ENCODE measurements at places on chromosomes 2 and 18.
A peak's percentile ranks its signal among the peaks of the same experiment; 100 is the strongest.

GRCh38 chr18:59871711-59872362 lies 28.0 kb upstream of the PMAIP1 start:
- DNase-seq, result no peak

GRCh38 chr2:205613970-205614559 lies 68.2 kb upstream of the NRP2 start:
- no peak for DNase-seq

DNA sequence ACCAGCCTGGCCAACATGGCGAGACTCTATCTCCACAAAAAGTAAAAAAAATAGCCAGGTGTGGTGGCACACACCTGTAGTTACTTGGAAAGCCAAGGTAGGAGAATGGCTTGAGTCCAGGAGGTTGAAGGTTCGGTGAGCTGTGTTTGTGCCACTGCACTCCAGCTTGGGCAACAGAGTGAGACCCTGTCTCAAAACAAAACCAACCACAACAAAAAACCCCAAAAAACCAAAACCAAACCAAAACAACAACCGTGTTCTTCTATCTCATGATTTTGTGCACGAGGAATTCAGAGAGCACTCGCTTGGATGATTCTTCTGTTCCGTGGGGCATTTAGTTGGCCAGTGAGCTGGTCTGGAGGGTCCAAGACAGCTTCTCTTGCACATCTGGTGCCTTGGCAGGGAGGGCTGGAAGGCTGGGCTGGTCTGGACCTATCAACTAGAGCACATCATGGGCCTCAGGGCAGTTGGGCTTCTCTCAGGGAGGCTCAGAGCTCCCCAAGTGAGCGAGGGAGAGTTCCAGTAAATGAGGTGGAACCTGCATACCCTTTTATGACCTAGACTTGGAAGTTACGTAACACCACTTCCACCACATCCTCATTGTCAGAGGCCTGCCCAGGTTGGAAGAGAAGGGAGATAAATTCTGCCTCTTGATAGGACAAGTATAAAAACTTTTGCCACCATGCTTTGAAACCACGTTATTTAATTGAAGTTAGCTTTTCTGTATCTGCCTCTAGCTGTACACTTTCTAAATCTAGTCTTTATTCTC lies 25.2 kb downstream of the SIX2 start:
- no peak for DNase-seq

DNA sequence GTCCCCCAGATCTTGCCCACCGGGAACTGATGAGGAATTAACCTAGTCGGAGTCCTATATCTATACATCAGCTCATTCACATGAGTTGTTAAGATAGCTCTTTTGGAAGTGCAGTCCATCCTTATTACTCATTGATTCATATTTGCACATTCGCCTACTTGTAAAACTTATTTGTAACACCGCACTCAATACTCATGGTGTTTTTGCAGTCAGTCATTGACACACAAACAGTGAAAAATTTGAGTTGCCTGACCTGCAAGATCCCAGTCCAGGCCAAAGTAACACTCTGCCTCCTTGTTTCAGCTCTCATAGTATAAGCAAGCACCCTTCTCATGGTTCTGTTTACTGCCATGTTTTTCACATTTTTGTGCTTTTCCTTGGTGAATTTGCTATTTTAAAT lies 180.6 kb downstream of the CTIF start:
- no peak for DNase-seq

- no peak for DNase-seq
Measured at GRCh38 chr2:32404691-32405090, 47.9 kb downstream of the BIRC6 start.

GRCh38 chr2:101905746-101906336 lies 85.9 kb upstream of the IL1R2 start:
- no peak for DNase-seq

GRCh38 chr18:74019864-74020263 lies 127.8 kb downstream of the FBXO15 start:
- DNase-seq, result no peak

- no peak for DNase-seq
Measured at GRCh38 chr2:159792599-159792998, 5.4 kb downstream of the CD302 start.

- DNase-seq, result no peak
Measured at GRCh38 chr2:72708236-72708635, 117.6 kb downstream of the EXOC6B start.

DNA sequence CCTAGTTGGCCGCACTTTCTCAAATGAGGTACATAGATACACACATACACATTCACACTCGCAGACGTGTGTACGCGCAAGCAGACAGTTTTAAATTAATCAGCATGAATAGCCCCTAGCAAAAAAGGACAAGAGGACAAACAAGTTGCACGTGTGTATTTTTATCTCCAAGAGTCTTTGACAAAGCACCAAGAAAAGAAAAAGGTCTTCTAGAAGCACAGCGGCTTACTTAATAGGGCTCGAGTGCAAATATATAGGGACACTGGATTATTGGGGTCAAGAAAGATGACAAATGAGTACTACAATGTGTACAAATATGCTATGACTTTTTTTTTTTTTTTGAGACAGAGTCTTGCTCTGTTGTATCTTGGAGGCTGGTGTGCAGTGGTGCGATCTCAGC lies 1.7 kb upstream of the BCL2 start:
- no peak for DNase-seq

DNA sequence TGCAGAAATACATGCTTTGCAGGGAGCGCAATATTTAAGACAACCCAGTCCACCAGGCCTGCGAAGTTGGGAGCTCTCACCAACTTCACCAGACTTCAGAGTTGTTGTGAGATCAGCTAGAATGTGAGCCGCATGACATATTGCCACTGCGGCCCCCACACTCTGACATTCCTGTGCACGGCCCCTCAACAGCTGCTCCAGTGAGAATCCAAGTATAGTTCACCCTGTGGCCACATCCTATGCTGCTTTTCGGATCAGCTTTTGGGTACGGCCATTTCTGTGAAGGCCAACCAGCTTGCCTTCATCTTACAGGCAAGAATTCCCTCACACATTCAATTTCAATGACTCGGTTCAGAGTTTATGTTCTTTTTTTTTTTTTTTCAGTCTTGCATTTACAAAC lies 177.8 kb downstream of the SOX11 start:
- no peak for DNase-seq

DNA sequence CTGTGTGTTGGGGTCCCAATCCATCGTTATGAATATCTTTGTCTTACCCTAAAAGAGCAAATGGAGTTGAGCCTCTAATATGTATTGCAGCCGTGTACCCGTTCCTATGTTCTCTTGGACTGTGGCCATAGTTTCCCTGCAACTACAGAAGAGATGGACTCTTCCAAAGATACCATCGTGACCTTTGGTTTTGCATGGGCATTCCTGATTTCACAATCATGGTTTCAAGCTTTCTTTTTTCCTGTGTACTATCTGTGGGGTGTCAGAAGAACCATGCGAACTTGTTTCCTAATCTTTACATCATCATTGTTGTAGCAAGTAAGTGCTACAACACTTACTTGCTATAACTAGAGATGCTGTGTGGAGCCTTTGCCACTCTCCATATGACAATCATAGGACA lies 1295.7 kb downstream of the DPP10 start:
- DNase-seq, result no peak

DNA sequence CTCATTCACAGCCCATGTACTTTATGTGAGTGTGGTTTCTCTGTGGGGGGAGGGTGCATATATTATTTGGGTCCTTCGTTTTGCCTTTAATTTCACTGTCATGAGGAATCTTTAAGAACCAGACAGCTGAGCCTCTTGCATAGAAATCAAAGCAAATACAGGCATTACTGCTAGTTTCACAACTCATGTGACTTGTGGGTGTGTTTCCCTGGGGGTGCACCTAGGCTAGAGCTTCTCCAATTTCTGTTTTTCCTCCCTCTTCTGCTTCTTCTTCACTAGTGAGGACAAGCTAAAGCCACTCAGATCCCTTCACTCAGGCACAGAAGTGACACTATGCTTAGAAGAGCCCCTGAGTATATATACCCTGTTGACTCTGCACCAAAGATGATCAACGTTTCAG lies 131.4 kb downstream of the ACOXL start:
- DNase-seq, result no peak

DNA sequence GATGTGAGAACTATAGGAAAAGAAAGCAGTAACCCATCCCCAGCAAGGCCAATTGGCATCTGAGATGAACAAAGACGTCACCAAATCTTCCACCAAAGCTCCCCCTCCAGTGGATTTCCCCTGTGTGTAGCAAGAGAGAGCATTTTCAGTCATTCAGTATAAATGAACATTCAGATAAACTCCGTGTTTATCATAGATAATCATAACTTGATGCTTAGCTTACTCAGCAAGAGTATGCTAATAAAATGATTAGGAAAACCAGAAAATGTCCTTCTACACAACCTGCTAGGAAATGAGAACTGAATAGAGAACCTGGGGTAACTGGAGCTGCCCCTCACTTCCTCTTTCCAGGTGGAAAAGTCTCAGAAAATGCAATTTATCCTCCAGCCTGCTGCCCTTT lies 198.0 kb upstream of the CCDC150 start:
- DNase-seq, result no peak

DNA sequence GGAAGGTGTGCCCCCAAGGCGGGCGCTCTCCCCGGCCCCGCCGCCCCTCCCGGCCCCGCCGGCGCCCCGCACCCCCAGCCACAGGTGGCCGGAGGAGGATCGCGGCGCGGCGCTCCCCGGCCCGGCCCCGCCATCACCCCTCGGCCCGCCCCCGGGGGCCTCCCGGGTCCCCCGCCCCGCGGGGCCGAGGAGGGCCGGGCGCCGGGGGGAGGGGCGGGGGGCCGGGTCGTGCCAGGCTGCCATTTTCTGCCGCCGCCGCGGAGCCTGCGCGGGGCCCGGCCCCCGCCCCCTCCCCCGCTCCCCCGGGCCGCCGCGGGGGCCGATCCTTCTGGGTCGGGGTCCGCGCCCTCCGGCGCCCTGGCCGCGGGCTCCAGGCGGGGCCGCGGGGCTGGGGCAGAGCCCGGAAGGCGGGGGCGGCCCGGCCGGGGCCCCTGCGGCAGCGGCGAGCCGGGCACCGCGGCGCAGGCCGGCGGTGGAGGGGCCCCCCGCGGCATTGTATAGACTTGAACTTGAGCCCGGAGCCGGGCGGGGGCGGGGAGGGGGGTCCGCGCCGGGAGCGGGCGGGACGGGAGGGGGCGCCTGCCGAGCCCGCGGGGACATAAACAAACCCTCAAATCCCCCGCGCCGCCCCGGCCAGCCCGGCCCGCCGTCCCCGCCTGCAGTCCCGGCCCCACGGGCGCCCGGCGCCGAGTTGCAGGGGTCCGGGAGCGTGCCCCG lies 556 bp downstream of the DNMT3A start:
- DNase-seq, result no peak

DNA sequence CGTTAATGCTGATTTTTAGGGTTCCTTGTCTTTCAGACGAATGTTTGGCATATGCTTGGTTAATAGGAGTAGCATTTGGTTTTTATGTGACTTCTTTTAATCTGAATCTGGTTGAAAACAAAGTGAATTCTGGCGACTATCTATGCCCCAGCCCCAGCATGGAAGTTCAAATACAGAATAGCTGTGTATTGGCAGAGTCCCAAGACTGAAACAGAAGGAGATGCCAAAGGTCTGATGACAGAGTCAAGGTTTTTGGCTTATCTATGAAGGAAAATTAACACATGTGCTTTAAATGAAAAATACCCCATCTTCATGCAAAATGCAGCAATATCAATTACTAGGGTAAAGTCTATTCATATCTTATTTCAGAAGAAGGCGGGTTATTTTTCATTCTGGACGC lies 734.8 kb upstream of the NXPH2 start:
- DNase-seq, result no peak

DNA sequence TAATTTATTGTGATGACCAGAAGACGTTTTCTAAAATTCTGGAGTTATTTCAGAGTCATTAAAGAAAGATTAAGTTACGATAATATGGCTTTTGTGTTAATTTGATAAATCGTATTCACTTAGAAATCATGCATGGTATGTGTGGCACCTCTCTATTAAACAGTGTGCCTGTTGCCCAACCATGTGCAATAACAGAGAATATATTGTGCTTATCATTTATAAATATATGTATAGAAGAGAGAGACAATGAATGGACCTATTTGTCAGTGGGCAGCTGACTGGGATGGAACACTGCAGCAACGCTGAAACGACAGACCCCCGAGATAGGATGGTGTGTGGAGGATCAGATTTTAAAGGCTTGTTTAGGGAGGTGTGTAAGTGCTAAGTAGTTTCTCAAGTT lies 172.9 kb downstream of the FMNL2 start:
- DNase-seq, result no peak

- DNase-seq, result no peak
Measured at GRCh38 chr2:161230959-161231358, 70.7 kb downstream of the TANK start.

DNA sequence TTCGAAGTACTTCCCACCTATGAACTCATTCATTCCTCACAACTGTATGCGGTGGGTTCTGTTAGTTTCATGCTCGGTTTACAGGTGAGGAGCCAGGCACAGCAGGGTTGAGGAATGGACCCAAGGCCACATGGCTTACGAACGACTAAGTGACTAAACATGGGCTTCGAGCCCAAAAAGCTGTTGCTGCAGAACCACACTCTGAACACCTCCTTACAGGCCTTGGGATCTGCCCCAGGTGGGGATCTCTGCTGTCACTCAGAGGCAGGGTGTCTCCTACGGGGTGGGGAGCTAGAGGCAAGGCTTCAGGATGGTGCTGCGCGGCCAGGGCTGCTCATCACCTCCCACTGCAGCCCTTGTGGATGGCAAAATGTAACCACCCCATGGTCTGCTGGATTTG lies 80.9 kb downstream of the TSHZ1 start:
- no peak for DNase-seq

GRCh38 chr18:69838620-69839411 lies 108.9 kb downstream of the CD226 start:
- DNase-seq, result no peak

GRCh38 chr2:232261776-232262175 lies 116.8 kb upstream of the ALPP start:
- DNase-seq, result no peak

- DNase-seq, result peak; percentile 67
Measured at GRCh38 chr2:202870431-202871299, 901 bp downstream of the ICA1L start.

DNA sequence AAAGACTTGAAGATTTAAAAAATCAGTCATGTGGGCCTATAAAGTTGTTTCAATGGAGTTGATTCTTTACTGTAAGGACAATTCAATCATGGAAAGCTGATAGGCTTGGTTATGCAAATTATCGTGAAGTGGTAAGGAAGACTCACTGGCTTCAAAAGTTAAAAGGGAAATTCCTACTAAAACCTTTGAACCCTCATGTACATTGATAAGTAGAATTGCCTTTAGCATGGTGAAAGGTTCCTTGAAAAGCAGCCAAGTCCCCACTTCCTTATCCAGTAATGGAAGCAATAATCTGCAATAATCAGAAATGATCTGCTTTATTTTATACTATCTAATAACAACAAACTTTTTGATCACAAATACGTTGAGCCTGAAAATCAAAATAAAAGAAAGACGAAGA lies 14.4 kb upstream of the CCL20 start:
- DNase-seq, result no peak

DNA sequence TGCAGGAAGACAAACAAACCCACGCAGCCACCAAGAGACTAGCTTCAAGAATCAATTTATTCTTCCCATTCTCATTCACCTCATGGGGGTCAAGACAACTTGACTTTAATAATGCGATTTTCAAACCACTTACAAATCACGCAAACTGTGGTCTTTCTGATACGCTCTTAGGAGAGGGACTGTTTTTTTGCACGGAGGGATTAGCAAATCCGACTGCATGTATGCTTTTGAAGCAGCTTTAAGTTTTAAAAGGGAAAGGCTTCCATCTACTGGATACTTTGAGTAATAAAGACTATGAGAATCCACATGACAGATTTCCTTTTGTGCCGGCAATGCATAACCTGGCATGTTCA lies 322.9 kb upstream of the KCNJ3 start:
- no peak for DNase-seq

All from NCI-H1436 treated with DMSO at 0.1 percent for 48 hours (cell line).